ENCODE measurements at places on chromosomes 1 and 21.

DNA sequence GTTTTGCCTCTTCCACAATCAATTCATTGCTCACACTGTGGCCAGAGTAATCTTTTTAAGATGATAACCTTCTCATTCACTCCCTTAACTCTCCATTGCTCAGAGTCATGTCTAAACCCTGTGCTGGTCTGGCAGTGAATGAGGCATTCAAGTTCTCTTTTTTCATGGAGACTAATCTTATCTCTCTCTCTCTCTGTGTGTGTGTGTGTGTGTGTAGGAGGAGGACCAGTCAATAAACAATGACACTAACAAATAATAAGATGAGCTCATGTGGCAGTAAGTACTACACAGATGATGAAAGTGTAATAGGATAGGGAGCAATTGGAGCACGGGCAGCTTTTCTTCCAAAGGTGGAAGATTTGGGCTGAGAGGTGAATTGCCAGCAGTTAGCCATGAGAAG, 122.0 kb upstream of the B3GALT2 start:
- no peak for ATAC-seq

DNA sequence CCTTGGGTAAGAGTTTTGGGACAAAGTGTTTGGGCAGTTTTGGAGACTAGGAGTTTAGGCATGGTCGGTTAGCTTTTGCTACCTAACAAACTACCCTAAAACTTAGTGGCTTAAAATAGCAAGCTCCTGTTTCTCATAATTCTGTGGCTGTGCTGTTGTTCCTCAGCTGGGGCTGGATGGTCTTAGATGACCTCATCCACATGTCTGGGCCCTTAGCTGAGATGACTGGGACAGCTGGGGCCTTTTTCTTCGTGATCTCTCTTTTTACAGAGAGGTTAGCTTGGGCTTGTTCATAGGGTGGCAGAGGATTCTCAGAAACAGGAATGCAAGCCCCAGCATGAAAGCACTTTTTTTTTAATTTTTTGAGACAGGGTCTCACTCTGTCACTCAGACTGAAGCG, 6.6 kb downstream of the ATP1A4 start:
- no peak for ATAC-seq

DNA sequence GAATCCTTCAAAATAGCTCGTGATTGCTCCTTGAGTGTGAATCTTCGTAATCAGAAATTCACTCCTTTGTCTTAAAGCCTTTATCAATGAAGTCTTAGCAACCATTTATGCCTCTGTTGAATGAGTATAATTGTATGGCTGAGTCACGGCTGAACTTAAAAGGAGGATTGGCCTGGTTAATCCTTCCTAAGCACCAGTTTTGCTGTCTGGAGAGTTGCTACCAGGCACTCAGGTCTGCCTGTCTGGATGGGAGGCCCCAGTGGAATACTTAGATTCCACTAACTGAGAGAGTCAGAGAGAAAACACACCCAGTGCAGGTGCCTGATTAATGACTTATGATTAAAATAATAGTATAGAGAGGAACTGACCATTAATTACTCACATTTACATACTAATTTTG, 7.6 kb upstream of the HHAT start:
- no peak for ATAC-seq

DNA sequence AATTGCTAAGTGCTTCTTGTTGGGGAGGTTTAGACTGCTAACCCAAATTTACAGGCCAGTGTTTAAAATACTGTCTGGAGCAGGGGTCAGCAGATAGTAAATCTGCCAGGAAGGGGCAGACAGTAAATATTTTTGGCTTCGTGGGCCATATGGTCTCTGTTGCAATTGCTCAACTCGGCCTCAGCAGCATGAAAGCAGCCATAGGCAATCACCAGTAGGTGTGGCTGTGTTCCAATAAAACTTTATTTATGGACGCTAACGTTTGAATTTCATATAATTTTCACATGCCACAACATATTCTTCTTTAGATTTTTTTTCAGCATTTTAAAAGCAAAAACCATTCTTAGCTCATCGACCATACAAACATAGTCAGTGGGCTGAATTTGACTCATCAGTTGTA, 172.7 kb downstream of the BRINP2 start:
- no peak for ATAC-seq

GRCh38 chr1:68780919-68781318, 284.0 kb upstream of the DEPDC1 start:
- ATAC-seq = no peak

DNA sequence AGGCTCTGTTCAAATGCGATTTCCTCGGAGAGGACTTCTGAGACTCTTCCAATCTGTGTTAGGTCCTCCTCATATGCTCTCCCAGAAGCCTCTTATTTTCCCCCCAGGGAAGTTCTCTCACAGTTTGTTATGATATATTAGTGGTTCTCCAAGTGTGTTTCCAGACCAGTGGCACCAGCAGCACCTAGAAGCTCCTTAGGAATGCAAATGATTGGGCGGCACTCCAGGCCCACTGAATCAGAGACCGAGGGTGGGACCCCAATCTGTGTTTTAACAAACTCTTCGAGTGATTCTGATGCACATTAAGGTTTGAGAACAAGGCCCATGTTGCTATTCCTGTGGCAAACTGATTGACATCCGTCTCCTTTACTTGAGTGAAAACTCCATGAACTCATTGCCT, 63.0 kb downstream of the NMNAT2 start:
- no peak for ATAC-seq

DNA sequence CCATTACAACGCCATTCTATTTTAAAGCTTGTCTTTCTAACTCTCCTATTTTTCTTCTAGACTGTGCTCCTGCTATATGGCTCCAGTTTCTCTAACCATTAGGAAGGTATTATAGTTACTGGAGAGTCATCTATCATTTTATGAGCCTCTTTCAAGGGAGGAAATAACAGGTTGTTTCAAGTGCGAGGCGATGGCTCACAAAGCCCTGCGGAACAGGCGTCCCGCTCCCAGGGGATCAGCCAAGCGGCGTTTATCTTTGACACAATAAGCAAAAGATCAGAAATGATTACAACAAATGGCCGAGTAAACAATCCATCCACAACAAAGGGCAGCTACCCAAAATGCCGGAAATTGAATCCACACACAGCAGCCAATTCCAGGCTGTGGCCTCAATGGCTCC, 249.5 kb upstream of the POU3F1 start:
- ATAC-seq = no peak

Measured in activated CD4-positive, CD25-positive, alpha-beta regulatory T cell treated with anti-CD3 and anti-CD28 coated beads, Interleukin-2, amount 50 U/mL, for 24 hours (primary cell).